CD4-positive, alpha-beta memory T cell (primary cell): ENCODE measurements at places on chromosomes 2 and 18.

GRCh38 chr2:7709907-7710306 lies 792.7 kb downstream of the RNF144A start:
- no peaks in the 10 kb centered on the region for H3K36me3 ChIP-seq
- no peak for DNase-seq
- H3K27me3 ChIP-seq, result no peaks in the 10 kb centered on the region
- no peaks in the 10 kb centered on the region for H3K4me1 ChIP-seq
- H3K4me3 ChIP-seq, result no peak overlapping the region
- H3K27ac ChIP-seq, result no peak overlapping the region

GRCh38 chr2:64601785-64602391 lies 51.8 kb downstream of the SERTAD2 start:
- no peaks in the 10 kb centered on the region for H3K27me3 ChIP-seq
- H3K27ac ChIP-seq, result no peak overlapping the region
- no peaks in the 10 kb centered on the region for H3K36me3 ChIP-seq
- peaks cover 12% of the 10 kb centered on the region for H3K4me1 ChIP-seq
- DNase-seq, result no peak

GRCh38 chr2:3490191-3491170 lies 28.9 kb downstream of the ADI1 start:
- no peaks in the 10 kb centered on the region for H3K4me1 ChIP-seq
- H3K27me3 ChIP-seq, result no peaks in the 10 kb centered on the region
- DNase-seq, result no peak
- H3K4me3 ChIP-seq, result no peak overlapping the region
- no peak overlapping the region for H3K27ac ChIP-seq
- no peaks in the 10 kb centered on the region for H3K36me3 ChIP-seq

DNA sequence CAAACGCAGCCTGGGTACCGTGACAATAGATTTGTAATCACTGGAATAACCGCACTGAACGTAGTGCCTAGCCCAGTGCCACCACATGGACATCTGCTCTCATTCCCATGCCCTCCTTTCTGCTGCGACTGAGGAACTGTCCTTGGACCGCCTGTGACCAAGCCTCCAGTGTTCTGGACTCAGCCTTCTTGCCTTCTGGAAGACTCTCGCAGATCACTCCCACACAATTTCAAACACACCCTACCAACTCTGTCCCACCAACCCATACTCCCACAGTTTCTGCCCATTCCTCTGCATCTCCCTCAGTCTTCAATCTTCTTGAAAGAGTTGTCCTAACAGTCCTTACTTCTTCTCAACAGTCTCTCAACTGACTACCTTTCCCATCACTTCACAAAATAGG lies 2.1 kb downstream of the RNF149 start:
- no peaks in the 10 kb centered on the region for H3K36me3 ChIP-seq
- H3K27ac ChIP-seq, result peak overlapping the region; percentile 86
- peaks cover 77% of the 10 kb centered on the region for H3K4me1 ChIP-seq
- no peak for DNase-seq
- no peaks in the 10 kb centered on the region for H3K27me3 ChIP-seq

DNA sequence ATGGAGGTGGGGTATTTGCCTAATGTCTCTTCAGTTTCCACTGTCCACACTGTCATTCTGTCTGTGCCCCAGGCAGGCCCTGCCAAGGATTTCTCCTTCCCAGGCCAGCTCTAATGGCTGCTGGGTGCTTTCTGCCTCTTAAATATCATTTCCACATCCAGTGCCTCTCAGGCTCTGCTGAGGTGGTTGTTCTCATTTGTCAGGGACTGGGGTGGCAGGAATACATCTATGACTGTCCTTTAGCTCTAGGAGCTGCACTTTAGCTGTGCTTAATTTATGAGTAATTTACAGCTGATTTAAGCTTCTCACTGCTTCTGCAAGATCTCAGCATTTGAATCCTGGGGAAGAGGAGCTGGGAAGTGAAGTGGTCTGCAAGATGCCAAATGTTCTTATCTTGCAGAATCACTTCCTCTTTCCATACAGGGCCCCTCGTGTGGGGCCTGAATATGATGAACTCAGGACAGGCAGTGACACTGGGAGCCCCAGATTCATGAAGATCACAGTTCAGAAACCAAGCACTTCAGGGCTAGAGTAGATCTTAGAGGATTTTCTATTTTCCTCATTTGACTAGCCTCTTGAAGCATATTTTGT lies 150.2 kb downstream of the FSHR start:
- H3K27me3 ChIP-seq, result no peaks in the 10 kb centered on the region
- H3K4me3 ChIP-seq, result no peak overlapping the region
- H3K4me1 ChIP-seq, result no peaks in the 10 kb centered on the region
- no peak for DNase-seq
- no peaks in the 10 kb centered on the region for H3K36me3 ChIP-seq

DNA sequence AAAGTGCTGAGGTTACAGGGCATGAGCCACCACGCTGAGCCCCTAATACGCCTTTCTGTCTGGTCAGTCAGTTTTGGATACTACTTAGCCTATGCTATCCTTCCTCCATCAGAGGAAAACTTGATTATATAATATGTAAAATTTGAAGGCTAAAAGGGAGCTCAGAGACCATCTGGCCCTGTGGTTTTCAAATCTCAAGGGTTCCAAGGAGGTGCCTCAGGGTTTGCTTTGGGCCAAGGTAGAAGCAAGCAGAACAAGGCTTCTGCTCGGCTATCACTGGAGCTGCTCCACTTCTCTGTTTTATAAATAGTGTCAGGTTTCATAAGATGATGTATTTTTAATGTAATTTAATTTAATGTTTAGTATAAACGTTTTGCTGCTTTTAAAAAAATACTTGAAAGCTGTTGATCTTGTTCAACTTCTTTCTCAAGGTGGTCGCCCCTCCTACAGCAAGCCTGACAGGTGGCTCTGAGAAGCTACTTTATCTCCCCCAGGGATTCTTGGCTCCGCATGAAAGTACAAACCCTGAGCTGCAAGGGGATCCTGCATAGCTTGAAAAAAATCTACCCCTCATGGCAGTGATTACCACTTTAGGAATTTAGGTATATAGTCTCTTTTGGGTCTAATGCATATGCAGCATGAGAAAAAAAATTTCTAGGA lies 290.3 kb downstream of the CNTNAP5 start:
- no peaks in the 10 kb centered on the region for H3K4me1 ChIP-seq
- no peak for DNase-seq
- no peaks in the 10 kb centered on the region for H3K36me3 ChIP-seq
- H3K27ac ChIP-seq, result no peak overlapping the region

- H3K27ac ChIP-seq, result no peak overlapping the region
- H3K27me3 ChIP-seq, result no peaks in the 10 kb centered on the region
- H3K4me1 ChIP-seq, result no peaks in the 10 kb centered on the region
- no peak for DNase-seq
Observed at GRCh38 chr2:7201851-7202250, 284.6 kb downstream of the RNF144A start.

DNA sequence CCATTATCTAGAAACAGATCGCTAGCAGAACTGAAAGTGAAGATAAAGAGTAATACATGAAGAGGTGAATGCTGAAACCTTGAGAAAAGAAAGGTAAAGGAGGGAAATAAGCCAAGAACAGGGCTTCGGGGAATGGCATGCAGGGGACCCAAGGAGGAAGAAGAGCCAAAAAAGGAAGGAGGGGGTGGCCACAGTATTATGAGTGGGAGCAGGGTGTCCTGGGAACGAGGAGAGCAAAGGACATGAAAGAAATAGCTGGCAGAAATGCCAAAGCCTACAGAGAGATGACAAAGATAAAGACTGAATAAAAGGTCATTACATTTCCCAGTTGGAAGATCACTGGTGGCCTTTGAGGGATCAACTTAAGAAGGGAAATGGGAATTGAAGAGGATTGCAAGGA lies 82.9 kb downstream of the ACTR3 start:
- H3K4me1 ChIP-seq, result no peaks in the 10 kb centered on the region
- no peaks in the 10 kb centered on the region for H3K27me3 ChIP-seq
- H3K4me3 ChIP-seq, result no peak overlapping the region
- peaks cover 12% of the 10 kb centered on the region for H3K36me3 ChIP-seq
- H3K27ac ChIP-seq, result no peak overlapping the region
- no peak for DNase-seq

GRCh38 chr2:70084973-70085710 lies 2.1 kb upstream of the PCBP1 start:
- H3K4me1 ChIP-seq, result peaks cover 56% of the 10 kb centered on the region
- H3K27me3 ChIP-seq, result no peaks in the 10 kb centered on the region
- peak overlapping the region; percentile 19 for H3K4me3 ChIP-seq
- peak; percentile 59 for DNase-seq
- H3K27ac ChIP-seq, result peak overlapping the region; percentile 99

DNA sequence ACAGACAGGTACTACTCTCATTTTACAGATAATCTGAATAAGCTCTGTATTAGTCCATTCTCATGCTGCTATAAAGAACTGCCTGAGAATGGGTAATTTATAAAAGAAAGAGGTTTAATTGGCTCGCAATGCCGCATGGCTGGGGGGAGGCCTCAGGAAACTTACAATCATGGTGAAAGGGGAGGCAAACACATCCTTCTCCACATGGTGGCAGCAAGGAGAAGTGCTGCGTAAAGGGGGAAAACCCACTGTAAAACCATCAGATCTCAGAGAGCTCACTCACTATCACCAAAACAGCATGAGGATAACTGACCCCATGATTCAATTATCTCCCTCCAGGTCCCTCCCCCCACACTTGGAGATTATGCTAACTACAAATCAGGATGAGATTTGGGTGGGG lies 254.4 kb downstream of the KCNE4 start:
- no peak overlapping the region for H3K27ac ChIP-seq
- H3K4me1 ChIP-seq, result no peaks in the 10 kb centered on the region
- H3K4me3 ChIP-seq, result no peak overlapping the region

- no peak for DNase-seq
- H3K36me3 ChIP-seq, result no peaks in the 10 kb centered on the region
- H3K4me3 ChIP-seq, result no peak overlapping the region
- H3K27me3 ChIP-seq, result no peaks in the 10 kb centered on the region
Observed at GRCh38 chr2:155099784-155100183, 401.3 kb downstream of the KCNJ3 start.
